Stimulated activated CD4-positive, alpha-beta T cell treated with anti-CD3 and anti-CD28 coated beads, Interleukin-12 subunit alpha, Interleukin-12 subunit beta, amount 100 ng/mL, for 24 hours (primary cell): ENCODE measurements at places on chromosomes 5 and 9.

- no peak for DNase-seq
Observed at GRCh38 chr9:131318231-131319085, 28.9 kb downstream of the PLPP7 start.

- DNase-seq, result no peak
Observed at GRCh38 chr9:114156657-114157421, 1.5 kb downstream of the COL27A1 start.

- DNase-seq, result no peak
Observed at GRCh38 chr9:124857533-124858162, 4.1 kb downstream of the RPL35 start.

DNA sequence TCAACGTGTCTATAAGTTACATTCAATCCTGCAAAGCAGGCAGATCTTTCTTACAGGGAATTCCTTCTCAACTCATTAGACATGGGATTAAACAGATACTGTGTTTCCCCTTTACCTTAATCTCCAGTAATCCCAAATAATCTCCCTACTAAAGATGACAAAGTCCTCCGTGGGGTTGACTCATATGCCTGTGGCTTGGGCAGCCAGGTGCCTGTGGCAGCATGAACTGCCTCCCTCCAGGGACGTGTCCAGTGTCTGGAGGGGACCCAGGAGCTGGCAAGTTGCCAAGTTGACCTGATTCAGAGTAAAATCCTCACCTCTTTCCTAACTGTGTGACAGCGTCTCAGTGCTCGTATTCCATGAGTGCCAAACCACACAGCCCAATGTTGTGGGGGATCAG is 94.6 kb upstream of the PTCH1 start:
- DNase-seq, result no peak

DNA sequence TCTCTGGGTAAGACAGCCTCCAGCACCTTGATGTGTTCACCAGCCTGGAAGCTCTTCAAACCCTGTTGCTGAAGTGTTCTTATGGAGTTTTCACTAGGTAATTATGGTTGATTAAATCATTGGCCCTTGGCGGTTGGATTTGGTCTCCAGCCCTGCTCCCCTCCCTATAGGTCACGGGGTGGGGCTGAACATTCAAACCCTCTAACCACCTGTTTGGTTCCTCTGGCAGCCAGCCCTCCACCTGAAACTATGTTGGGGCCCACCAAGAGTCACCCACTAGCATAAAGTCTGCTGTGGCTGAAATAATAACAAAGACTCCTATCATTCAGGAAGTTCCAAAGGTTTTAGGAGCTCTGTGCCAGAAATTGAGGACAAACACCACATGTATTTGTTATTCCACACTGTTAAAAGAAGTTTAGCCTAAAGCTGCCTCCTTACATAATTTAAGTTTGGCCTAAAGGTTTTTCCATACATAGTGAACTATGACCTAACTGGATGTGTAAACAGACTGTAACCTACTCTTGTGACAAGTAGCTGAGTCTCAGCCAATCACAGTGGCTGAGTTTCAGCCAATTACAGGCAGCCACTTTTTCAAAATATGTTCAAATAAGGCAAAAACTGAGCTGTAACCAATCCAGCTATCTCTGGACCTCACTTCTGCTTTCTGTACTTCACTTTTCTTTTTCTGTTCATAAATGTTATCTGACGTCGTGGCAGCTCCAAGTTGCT is 34.8 kb downstream of the TMEM252 start:
- no peak for DNase-seq
